ENCODE measurements at places on chromosomes 6 and 20.
A peak's percentile ranks its signal among the peaks of the same experiment; 100 is the strongest.

DNA sequence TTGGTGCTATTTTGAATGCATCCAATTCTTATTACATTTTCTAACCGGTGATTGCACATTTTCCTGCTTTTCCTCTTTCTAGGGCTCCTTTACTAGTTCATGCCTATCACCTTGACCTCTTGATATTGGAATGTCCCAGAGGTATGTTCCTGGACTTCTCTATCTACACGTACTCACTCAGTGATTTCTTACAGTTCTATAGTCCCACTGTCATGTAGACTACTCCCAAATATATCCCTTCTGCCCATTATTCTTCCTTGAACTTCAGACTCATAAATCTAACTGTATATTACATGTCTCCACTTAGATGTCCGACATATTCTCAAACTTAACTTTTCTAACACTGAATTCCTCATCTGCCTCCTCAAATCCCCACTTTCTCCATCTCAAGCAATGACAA is 7.2 kb upstream of the AHI1 start:
- no peak for DNase-seq

- no peak for DNase-seq
These were observed 79.0 kb downstream of the FIG4 start for GRCh38 chr6:109770047-109770446.

DNA sequence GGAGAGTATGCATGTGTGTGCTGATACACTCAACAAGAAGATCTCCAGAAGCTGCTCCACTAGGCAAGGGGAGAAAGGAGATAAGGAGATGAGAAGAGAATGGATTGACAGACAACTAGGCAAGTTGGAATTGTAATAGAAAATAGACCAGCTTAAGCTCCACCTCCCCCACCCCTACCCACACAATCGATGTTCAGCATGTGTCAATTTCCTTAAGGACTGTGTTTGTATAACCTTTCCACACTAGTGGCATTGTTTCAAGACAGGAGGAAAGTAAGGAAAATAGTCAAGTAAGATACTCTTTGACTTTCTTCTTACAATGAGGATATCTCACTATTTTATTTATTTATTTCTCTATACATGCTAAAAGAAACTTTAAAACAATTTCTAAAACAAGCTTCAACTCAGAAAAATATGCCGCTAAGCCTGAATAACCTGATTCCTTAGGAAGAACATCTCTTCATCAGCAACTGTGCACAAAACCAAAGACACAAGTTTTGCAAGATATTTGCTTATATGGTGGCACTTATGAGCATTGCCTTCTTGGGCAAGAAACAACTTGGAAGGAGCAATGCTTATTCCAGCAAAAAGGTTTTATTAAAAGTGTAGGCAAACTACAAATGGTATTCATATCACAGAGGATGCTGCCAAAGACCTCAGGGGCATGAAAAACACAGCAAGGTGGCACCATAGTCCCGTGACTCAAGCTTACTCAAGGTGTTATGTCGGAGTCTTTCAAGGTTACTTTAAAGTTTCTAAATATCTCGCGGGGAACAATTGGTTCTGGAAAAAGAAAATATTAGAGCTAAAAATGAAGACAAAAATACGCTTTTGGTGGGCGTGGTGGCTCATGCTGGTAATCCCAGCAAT is 249.1 kb downstream of the COL12A1 start:
- no peak for DNase-seq

DNA sequence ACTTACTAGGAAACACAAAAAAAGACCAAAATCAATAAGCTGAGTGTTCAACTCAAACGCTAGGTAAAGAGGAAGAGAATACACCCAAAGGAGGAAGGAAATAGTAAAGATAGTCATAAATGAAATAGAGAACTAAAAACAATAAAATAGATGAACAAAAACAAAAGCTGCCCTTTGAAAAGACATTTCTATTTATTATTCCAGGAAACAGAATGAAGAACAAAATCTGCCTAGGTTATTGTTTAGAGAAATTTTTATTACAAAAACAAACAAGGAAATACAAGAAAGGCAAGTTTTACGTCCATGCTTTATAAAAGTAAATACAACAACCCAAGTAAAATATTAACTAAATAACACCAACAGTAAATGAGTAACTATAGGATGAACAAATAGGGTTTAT is 20.1 kb downstream of the HLA-DMB start:
- no peak for DNase-seq

- no peak for DNase-seq
These were observed 37.5 kb upstream of the NOX3 start for GRCh38 chr6:155493026-155493693.

DNA sequence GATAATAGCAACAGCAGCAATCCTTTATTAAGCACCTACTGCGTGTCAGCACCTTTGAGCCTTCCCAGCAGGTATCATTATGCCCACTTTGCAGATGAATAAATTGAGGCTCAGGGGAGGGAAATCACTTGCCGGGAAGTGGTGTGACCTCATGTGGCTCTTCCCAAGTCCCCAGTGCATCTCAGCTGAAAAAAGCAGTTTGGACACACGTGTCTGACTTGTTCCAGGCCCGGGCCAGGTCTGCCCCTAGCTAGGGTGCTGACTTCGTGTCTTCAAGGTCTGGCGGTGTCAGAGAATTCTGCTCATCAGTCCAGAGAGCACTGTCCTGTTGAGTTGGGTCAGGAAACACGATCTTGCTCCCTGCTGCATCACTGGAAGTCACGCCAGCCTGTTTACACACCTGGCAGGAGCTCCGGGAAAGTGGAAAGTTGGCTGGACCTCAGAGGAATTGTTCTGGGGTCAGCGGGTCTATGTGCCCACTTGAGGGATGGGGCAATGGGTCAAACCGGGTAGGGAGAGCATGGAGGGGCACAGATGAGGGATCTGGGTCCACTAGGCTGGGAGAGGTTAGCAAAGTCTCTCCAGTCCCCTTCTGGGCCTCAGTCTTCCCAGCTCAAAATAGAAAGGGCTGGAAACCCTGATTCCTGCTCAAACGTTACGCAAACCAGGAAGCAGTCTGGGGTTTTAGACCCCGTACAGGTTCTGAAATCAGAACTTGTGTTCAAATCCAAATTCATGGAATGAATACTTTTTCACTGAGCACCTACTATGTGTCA is 10.5 kb downstream of the SLC13A3 start:
- no peak for DNase-seq

DNA sequence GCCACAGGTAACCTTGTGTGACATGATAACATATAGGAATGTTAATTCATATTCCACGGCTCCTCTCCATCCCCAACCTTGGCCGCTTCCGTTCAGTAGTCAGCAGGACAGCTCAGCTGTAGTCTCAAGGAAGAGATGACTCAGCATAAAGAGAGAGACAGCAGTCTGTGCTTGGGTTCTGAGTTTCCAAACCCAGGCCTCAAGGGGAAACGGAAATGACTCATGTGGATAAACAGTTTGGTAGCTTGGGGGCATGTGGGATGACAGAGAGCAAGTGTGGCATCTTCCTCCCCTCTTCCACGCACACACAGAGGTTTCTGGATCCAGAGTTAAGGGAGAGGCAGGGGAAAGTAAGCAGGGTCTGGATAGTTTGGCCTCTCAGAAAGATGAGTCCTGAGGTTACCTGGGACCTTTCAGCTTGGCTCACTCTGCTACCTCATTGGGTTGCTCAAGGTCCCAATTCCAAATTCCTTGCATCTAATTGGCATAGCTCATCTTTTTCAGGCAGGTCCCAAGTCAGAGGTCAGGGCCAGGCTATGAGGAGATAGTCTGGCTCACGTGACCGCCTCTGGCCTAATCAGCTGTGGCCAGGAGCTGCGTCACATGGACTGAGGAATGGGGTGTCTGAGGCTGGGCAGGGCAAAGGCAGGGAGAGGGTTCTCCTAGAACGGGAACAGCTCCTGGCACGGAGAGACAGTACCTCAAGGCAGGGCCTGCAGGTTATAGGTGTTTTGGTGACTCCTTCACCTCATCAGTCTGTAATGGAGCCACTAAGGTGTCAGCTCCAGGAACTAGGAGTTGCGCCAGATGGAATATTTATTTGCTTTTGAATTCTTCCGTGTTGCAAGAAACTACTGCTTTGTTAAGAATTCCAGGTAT is 36.5 kb upstream of the MLN start:
- peak; percentile 97 for DNase-seq

DNA sequence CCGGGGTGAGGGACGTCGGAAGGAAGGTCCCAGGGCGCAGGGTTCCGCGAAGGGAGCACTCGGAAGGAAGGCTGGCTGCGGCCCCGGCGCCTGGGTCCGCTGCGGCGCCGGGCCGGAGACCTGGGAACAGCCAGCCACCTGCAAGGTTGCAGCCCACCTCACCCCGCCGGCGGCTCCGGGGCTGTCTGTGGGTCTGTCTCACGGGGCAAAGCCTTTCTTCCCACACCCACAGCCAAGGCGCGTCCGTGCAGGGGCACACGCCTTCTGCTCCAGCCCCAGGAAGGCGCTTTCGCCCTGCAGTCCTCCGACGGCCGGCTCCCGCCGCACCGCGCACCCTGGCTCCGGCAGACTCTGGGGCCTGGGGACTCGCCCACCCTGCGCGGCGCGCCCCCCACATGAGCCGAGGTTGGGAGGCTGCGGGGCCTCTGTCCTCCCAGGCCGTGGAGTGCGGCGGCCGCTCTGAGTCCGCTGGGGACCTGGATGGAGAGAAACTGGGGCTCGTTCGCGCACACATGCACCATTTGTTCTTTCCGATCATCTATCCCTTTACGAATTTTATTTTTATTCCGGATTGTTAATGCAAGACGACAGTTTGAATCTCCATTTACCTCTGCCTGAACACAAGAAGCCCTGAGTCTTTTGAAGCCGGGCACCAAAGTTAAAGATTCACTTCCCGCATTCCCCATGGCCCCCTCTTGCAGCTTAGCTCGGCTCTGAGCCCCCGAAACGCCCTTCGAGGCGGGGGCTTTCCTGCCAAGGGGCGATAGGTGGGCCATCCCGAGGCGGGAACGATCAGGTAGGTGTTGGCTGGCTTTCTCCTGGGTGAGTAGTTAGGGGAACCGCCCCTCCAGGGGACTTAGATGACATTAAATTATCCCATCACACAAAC is 4.5 kb upstream of the FOXC1 start:
- DNase-seq: no peak

- no peak for DNase-seq
These were observed 60.3 kb downstream of the RNF217 start for GRCh38 chr6:125022391-125022989.

- DNase-seq: no peak
These were observed 45.7 kb upstream of the MCUR1 start for GRCh38 chr6:13859871-13860555.

GRCh38 chr6:168684471-168684870 is 243.5 kb downstream of the SMOC2 start:
- no peak for DNase-seq

GRCh38 chr20:46811224-46812084 is 83.2 kb upstream of the EYA2 start:
- no peak for DNase-seq

GRCh38 chr6:104201557-104201956 is 658.2 kb downstream of the HACE1 start:
- no peak for DNase-seq

GRCh38 chr6:14121936-14122344 is 4.4 kb downstream of the CD83 start:
- DNase-seq: no peak

GRCh38 chr6:84912472-84913322 is 148.3 kb upstream of the TBX18 start:
- DNase-seq: no peak

DNA sequence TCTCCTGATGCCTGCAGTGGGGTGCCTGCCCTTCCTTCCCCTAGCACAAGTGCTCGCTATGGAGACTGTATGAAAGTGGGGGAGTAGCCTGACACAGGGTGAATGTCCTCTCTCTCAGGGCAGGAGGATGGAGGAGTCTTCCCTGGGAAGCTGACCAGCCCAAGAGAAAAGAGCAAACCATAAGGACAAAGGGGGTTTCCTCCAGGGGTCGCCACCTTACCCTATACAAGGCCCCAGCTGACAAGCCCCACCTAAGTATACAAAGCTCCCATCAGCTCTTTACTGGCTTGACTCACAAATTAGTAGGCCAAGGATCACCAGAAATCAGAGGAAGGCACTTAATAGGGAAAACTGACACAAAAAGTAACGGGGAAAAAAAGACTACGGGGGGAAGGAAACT is 54.1 kb downstream of the PLAGL1 start:
- DNase-seq: no peak

DNA sequence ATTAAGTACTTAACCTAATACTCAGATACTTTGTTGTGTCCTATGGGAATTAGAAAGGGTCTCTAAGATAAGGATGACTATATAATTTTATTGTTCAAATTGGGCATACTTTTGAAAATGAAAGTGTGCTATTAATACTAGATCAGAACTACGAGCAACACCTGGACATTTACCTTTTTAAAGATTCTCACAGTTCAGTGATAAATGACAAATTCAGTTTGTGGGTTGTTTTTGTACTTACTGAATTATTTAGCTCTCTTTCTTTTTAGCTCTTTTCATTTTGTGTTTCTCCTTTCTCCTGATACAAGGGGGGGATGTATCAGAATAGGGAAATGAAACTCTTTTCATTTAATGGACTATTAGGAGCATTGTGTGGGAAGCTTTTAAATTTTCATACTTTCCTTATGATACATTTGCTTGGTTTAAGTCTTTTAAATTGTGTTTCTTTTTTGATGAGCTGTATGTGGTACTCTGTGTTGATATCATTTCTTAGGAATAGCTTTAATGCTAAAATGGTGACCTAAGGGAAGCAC is 47.5 kb downstream of the PHF3 start:
- no peak for DNase-seq

DNA sequence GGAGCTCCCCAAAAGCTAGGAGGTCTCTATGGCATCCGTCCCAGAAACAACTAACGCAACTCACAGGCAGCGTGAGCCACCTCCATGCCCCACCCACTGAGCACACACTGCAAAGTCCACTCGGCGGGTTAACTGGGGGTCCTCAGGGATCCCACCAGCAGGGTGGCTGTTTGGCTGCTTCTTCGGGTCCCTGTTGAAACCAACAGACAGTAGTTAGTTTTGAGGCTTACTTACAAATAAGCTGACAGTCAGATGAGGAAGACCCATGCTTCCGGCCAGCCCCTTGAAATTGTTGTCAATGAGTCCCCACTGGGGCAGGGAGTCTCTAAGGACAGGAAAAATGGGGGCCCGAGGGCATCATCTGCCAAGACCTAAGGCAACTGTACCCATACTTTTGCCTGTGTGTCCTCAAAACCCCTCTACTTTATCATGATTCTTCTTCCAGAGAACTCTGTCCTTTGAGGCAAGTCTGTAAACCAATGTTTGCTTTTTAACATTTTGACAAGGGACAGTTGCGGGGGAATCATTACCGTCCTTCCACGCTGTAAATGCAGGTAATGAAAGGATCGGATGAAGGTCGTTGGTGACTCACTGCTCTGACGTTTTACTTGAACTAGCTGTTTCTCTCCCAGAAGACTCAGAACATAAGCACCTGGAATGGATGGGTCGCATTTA is 2.2 kb upstream of the PCK1 start:
- no peak for DNase-seq

DNA sequence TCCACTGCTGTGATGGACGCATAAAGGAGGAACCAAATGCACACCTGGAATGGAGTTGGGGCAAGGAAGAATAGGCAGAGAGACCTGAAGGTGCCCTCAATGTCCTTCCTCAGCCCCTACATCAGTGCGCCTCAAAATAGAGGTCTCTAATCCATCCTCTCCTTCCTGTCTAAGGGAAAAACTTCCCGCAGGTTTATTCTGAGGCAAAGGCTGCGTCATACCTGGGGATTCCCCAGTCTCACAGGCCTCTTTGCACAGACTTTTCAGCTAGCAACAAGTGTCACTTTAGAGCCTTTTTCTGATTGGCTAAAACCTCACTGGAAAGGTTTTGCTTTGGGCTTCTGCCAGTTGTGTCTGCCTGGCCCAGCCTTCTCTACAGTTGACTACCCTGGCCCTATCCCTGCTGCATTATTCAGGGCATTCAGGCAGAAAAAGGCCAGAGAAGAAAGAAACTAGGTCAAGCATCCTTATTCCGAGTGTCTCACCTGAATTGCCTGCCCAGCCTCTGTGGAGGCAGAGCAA is 1.8 kb upstream of the HLA-DQB1 start:
- no peak for DNase-seq

GRCh38 chr6:129790785-129791184 is 70.3 kb downstream of the TMEM244 start:
- DNase-seq: no peak

All from GM04503 (cell line).